ENCODE measurements at places on chromosomes 11 and 22.

DNA sequence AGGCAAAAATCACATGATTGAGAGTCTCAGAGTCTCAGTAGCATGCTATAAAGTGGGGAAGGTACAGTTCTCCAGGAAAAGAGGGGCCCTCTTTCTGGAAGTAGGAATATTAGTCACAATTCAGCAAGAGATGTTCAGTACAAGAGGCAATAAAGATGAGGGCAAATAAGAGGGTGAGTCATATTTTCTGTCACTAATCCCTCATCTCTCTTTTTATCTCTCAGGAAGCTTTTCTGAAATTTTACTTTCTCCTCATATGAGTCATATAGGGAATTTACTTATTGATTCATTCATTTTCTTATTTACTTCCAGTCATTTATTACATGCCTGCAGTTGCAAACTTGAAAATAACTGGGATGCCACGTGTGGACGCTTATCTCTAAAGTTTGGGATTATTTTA is 3.4 kb upstream of the NXPE1 start:
- H3K4me1 ChIP-seq: no peaks in the 10 kb centered on the region
- no peak overlapping the region for H3K4me3 ChIP-seq
- H3K27me3 ChIP-seq: no peaks in the 10 kb centered on the region

- H3K27me3 ChIP-seq: no peaks in the 10 kb centered on the region
- H3K4me1 ChIP-seq: no peaks in the 10 kb centered on the region
- no peaks in the 10 kb centered on the region for H3K36me3 ChIP-seq
- H3K4me3 ChIP-seq: no peak overlapping the region
Measured at GRCh38 chr22:44714703-44715350, 12.8 kb downstream of the PRR5 start.

DNA sequence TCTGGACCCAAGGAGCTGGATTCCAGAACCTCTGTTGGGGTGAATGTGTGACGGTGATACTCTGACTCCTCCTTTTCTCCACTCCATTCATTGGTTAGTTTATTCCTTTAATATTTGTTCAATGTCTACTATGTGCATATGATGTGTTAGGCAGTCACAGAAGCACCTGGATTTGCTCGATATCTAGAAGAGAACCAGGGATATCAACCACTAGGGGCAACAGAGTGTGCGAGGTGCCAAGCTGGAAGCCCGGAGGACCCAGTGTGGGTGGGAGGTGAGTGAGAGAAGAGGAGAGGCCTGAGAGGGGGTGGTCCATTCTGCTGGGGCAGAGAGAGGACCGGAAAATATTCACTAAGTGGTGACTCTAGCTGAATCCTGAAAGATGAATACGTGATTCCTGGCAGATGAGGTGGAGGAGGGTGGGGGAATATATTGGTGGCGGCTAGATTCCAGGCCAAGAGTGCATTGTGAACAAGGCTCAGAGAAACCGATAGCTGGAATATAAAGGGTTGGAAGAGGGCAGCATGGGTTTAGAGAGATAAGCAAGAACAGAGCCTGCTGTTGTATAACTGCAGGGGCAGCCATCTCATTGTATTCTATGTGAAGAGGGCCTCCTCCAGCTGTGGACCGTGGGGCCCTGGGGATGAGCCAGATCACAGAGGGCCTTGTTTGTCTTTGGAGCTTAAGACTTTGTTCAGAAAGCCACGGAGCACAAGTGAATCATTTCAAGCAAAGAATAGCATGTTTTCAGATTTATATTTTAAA is 6.9 kb upstream of the TIMP3 start:
- no peak overlapping the region for H3K4me3 ChIP-seq
- H3K36me3 ChIP-seq: no peaks in the 10 kb centered on the region
- no peaks in the 10 kb centered on the region for H3K27me3 ChIP-seq
- H3K4me1 ChIP-seq: no peaks in the 10 kb centered on the region

DNA sequence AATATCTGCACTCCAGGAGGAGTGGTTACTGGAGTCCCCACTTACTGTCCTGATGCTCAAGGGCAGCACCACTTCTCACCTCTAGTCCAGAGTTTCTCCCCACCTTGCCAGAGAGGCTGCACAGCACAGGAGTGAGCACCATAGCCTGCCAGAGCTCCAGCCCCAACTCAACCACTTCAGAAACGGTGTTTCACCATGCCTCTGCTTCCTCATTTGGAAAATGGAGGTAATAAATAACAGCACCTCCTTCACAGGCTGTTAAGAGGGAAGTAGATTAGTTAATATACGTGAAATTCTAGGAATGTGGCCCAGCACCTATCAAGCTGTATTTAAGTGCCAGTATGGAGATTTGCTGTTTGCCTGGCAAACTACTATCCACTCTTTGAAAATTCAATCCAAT is 63.0 kb downstream of the GALNT18 start:
- H3K27ac ChIP-seq: no peak overlapping the region
- DNase-seq: no peak
- peaks cover 34% of the 10 kb centered on the region for H3K4me1 ChIP-seq

DNA sequence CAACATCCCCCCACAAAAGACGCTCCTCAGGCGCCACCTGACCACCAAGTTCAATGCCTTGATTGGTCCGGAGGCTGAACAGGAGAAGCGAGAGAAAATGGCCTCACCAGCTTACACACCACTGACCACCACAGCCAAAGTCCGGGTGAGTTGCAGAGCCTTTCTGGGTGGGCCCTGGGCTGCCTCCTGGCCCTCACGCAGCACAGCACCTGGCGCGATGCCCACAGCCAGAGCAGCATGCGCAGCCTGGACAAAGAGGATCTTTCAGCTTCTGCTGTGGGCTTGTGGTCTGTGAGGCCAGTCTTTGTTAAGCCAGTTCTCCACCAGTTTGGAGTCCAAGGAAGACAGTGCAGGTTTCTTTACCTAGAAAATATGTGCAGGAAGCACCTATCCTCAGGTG is 21.6 kb downstream of the CYB5R2 start:
- H3K27ac ChIP-seq: no peak overlapping the region
- H3K4me3 ChIP-seq: no peak overlapping the region
- peaks cover 86% of the 10 kb centered on the region for H3K36me3 ChIP-seq
- H3K4me1 ChIP-seq: no peaks in the 10 kb centered on the region
- DNase-seq: no peak

DNA sequence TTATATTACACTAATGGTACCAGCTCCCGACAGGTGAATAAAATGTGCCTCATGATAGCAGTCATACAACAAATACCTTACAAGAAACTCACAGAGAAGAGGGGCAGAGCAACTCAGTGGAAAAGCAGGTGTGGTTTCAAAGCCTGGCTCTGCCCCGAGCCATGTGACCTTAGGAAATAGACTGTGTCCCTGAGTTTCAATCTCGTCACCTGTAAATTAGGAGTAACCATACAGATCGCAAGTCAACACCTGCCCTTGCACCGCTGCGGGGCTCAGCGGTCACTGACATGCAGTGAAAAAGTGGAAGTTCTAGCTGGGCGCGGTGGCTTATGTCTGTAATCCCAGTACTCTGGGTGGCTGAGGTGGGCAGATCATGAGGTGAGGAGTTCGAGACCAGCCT is 11.9 kb upstream of the MRTFA start:
- no peak overlapping the region for H3K27ac ChIP-seq
- no peak for DNase-seq
- peaks cover 19% of the 10 kb centered on the region for H3K4me1 ChIP-seq
- H3K27me3 ChIP-seq: no peaks in the 10 kb centered on the region
- no peak overlapping the region for H3K4me3 ChIP-seq
- no peaks in the 10 kb centered on the region for H3K36me3 ChIP-seq

DNA sequence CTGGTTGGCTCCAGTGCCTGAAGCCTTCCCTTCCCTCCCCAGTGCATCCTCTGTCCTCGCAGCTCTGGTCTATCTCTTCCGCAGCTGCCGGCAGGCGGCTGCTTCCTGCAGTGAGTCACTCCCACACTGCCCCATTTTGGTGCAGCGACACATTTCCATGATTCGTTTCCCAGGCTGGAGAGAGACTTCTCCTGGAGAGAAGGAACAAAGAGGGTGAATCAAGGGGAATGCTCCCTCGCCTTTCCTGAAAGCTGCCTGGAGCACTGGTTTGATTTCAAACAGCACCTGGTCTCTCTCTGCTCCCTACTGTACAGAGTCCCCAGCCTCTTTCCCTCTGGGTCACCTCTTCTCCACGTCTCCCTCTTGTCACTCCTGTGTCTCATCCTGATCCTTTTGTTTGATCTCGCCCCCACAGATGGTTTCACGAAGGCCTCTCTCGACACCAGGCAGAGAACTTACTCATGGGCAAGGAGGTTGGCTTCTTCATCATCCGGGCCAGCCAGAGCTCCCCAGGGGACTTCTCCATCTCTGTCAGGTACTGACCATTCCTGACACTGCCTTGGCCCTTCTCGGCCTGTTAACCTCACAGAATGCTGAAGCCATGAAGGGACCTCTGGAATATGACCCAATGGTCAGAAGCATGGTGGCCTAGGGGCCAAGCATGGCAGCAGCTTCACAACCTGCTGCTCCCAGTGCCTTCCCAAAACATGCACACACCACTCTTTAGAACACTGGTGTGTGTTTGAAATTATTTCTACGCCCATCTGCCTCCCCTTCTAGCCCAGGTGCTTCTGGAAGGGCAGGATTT is at the start of gene TMA7B:
Gene TMA7B (plus strand): TSS at position 758 of the 808 bp plus-strand sequence. CDS start 3,978 bp downstream, outside the sequence.
- DNase-seq: no peak
- no peaks in the 10 kb centered on the region for H3K36me3 ChIP-seq
- H3K4me3 ChIP-seq: no peak within 1 kb of the TSS
- H3K27ac ChIP-seq: no peak within 1 kb of the TSS

- no peak for DNase-seq
- peaks cover 1% of the 10 kb centered on the region for H3K36me3 ChIP-seq
- H3K27me3 ChIP-seq: no peaks in the 10 kb centered on the region
- no peak overlapping the region for H3K27ac ChIP-seq
Measured at GRCh38 chr11:95767498-95767897, 22.1 kb downstream of the FAM76B start.

- no peak overlapping the region for H3K4me3 ChIP-seq
- H3K36me3 ChIP-seq: no peaks in the 10 kb centered on the region
- no peaks in the 10 kb centered on the region for H3K4me1 ChIP-seq
- no peaks in the 10 kb centered on the region for H3K27me3 ChIP-seq
Measured at GRCh38 chr11:106594751-106595351, 423.4 kb downstream of the GUCY1A2 start.

GRCh38 chr22:26544489-26544888 is 32.2 kb upstream of the TFIP11 start:
- no peak overlapping the region for H3K27ac ChIP-seq
- no peaks in the 10 kb centered on the region for H3K27me3 ChIP-seq
- no peaks in the 10 kb centered on the region for H3K4me1 ChIP-seq
- no peak overlapping the region for H3K4me3 ChIP-seq

GRCh38 chr11:126072801-126073594 is 10.3 kb upstream of the CDON start:
- no peak for DNase-seq
- H3K27ac ChIP-seq: no peak overlapping the region
- H3K4me1 ChIP-seq: no peaks in the 10 kb centered on the region
- no peaks in the 10 kb centered on the region for H3K36me3 ChIP-seq

GRCh38 chr11:34158661-34159060 is 53.2 kb downstream of the NAT10 start:
- DNase-seq: no peak
- no peaks in the 10 kb centered on the region for H3K27me3 ChIP-seq
- H3K4me1 ChIP-seq: peaks cover 14% of the 10 kb centered on the region
- H3K4me3 ChIP-seq: no peak overlapping the region
- no peak overlapping the region for H3K27ac ChIP-seq

DNA sequence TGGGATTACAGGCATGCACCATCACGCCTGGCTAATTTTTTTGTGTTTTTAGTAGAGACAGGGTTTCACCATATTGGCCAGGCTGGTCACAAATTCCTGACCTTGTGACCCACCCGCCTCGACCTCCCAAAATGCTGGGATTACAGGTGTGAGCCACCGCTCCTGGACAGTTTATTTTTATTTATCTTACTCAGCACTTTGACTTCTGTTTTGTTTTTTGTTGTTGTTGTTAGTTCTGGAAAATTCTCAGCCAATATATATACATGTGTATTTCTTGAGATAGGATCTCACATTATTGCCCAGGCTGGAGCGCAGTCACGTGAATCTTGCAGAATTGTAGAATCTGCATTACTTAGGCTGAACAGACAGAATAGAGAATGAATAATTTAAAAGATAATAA is 107.6 kb downstream of the CSTPP1 start:
- no peaks in the 10 kb centered on the region for H3K4me1 ChIP-seq
- no peak overlapping the region for H3K4me3 ChIP-seq
- no peaks in the 10 kb centered on the region for H3K27me3 ChIP-seq
- no peak for DNase-seq
- no peak overlapping the region for H3K27ac ChIP-seq
- no peaks in the 10 kb centered on the region for H3K36me3 ChIP-seq

DNA sequence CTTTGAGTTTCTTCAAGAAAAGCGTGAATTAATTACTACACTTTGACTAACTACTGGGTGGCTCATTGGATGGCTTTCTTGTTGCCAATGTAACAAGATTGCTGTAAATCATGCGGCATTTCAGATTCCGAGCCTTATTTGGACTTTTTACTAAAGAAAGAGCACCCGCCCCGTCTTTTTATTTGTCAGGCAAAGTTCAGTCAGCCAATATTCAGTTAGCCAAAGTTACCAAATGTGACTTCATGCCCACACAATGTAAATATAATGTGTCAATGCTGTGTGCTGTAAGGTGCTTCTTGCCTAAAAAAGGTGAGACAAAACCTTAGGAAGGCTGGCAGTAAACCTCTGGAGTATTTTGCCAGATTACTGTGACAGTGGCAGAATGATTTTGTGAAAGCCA is 14.8 kb downstream of the FLI1 start:
- H3K27ac ChIP-seq: no peak overlapping the region
- no peaks in the 10 kb centered on the region for H3K4me1 ChIP-seq
- no peaks in the 10 kb centered on the region for H3K36me3 ChIP-seq
- no peak for DNase-seq

DNA sequence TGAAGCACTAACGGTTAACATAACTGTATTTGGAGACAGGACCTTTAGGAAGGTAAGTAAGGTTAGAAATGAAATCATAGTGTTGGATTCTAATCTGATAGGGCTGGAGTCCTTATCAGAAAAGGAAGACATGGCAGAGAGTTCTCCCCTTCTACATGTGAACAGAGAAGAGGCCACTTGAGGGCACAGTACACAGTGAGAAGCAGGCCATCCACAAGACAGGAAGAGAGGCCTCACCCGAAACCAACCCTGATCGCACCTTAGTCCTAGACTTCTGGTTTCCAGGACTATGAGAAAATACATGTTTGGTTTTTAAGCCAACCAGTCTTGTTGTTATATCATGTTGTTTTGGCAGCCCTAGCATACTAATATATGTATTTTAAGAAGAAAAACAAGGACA is 170.0 kb downstream of the LRRC4C start:
- no peak for DNase-seq
- no peaks in the 10 kb centered on the region for H3K36me3 ChIP-seq
- no peaks in the 10 kb centered on the region for H3K27me3 ChIP-seq
- H3K4me3 ChIP-seq: no peak overlapping the region
- no peak overlapping the region for H3K27ac ChIP-seq
- no peaks in the 10 kb centered on the region for H3K4me1 ChIP-seq

- no peak for DNase-seq
- H3K4me1 ChIP-seq: peaks cover 14% of the 10 kb centered on the region
- H3K36me3 ChIP-seq: peaks cover 5% of the 10 kb centered on the region
- H3K4me3 ChIP-seq: no peak overlapping the region
- no peaks in the 10 kb centered on the region for H3K27me3 ChIP-seq
Measured at GRCh38 chr11:34194576-34195335, 89.3 kb downstream of the NAT10 start.

GRCh38 chr22:19232623-19233022 is 54.1 kb upstream of the SLC25A1 start:
- H3K4me3 ChIP-seq: no peak overlapping the region
- H3K27me3 ChIP-seq: no peaks in the 10 kb centered on the region

- no peak overlapping the region for H3K4me3 ChIP-seq
- no peak overlapping the region for H3K27ac ChIP-seq
- no peaks in the 10 kb centered on the region for H3K27me3 ChIP-seq
- no peak for DNase-seq
- no peaks in the 10 kb centered on the region for H3K36me3 ChIP-seq
Measured at GRCh38 chr22:32676191-32676590, 125.3 kb upstream of the TIMP3 start.

GRCh38 chr22:46444390-46444854 is 93.0 kb downstream of the CELSR1 start:
- no peaks in the 10 kb centered on the region for H3K36me3 ChIP-seq
- DNase-seq: no peak
- no peak overlapping the region for H3K27ac ChIP-seq
- no peak overlapping the region for H3K4me3 ChIP-seq
